ENCODE measurements at places on chromosomes 3 and 15. TPM values are rescaled to one million over a fixed set of nuclear protein-coding genes. Genes with fewer than 3 reads are reported as not detected.
A peak's percentile ranks its signal among the peaks of the same experiment; 100 is the strongest.

DUOXA2 gene
- not detected for total RNA-seq

- peak overlapping the region; percentile 83 for H3K27ac ChIP-seq
- peaks cover 18% of the 10 kb centered on the region for H3K4me1 ChIP-seq
- DNase-seq: peak; percentile 86
Measured at GRCh38 chr3:187186801-187187421, 10.4 kb upstream of the RTP1 start.

DNA sequence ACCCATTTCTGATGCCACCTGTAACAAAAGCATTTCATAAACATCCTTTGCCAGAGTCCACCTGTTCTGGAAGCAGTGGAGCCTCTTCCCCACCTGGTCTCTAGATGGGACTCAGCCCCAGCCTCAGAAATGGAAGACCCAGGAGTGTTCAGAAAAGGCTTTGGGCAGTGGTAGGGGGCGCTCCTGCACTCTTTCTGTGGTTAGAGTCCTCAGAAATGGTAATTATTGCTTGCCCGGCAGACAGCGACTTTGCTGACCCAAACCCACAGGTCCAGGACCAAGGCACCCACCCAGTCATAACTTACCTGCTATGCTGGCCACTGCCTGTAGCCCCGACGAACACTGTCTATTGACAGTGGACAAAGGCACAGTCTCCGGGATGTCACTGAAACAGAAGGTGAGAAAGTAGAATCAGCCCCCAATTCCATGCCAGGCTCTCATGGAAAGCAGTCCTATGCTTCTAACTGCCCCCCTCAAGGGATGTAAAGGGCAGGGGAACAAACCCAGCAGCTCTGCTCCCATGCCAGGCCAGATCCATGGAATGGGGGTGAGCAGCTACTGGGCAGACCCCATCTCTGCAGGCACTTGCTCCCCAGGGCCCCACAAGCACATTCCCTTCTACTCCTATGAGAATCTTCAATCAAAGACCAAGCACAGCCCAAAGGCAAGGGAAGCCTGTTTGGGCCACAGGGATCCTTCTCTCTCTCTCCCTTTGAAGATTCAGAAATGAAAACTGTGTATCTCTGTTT, 5.1 kb downstream of the ACAA1 start:
- DNase-seq: no peak
- peaks cover 11% of the 10 kb centered on the region for H3K4me1 ChIP-seq
- H3K36me3 ChIP-seq: peaks cover 69% of the 10 kb centered on the region

- no peaks in the 10 kb centered on the region for H3K36me3 ChIP-seq
- DNase-seq: no peak
- peaks cover 36% of the 10 kb centered on the region for H3K4me1 ChIP-seq
- H3K27me3 ChIP-seq: no peaks in the 10 kb centered on the region
- H3K27ac ChIP-seq: peak overlapping the region; percentile 65
Measured at GRCh38 chr15:99443056-99443756, 122.6 kb upstream of the MEF2A start.

ALPK3 gene
- total RNA-seq: 131 TPM

CGNL1 gene
- 0.19 TPM for total RNA-seq

DNA sequence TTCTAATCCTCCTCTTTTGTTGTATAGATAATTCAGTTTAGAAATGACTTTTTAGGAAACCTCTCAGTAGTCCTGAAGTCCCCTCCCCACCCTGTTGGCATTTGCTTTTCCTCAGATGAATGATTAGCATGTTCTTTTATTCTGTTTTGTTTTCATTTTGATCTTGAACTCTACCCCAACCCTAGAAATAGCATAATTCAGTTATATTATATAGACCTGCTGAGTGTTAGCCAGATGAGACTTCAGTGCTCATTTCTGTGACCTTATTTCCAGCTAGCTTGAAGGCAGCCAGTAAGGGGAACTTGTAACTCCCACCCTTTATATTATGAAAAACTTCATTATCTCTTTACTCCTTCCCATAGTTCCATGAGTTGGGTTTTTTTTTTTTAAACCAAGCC, 41.2 kb downstream of the SNRK start:
- H3K4me3 ChIP-seq: no peak overlapping the region
- H3K27ac ChIP-seq: peak overlapping the region; percentile 82
- no peaks in the 10 kb centered on the region for H3K27me3 ChIP-seq
- DNase-seq: no peak
- H3K4me1 ChIP-seq: peaks cover 35% of the 10 kb centered on the region

FBLN2 gene
- total RNA-seq: 28.9 TPM

GRCh38 chr3:57142411-57142723, 22.8 kb downstream of the IL17RD start:
- H3K4me3 ChIP-seq: no peak overlapping the region
- no peak for DNase-seq
- no peaks in the 10 kb centered on the region for H3K4me1 ChIP-seq

All from gastrocnemius medialis (tissue), 4 donors.